ENCODE measurements at places on chromosomes 5 and 9. TPM values are rescaled to one million over a fixed set of nuclear protein-coding genes. Genes with fewer than 3 reads are reported as not detected.

Gene UNC5A
- 0.46 TPM for total RNA-seq

GRCh38 chr9:78695519-78695918, 398.6 kb downstream of the PSAT1 start:
- H3K36me3 ChIP-seq = no peaks in the 10 kb centered on the region
- H3K4me3 ChIP-seq = no peak overlapping the region
- no peak for DNase-seq
- no peaks in the 10 kb centered on the region for H3K27me3 ChIP-seq
- H3K4me1 ChIP-seq = no peaks in the 10 kb centered on the region

DNA sequence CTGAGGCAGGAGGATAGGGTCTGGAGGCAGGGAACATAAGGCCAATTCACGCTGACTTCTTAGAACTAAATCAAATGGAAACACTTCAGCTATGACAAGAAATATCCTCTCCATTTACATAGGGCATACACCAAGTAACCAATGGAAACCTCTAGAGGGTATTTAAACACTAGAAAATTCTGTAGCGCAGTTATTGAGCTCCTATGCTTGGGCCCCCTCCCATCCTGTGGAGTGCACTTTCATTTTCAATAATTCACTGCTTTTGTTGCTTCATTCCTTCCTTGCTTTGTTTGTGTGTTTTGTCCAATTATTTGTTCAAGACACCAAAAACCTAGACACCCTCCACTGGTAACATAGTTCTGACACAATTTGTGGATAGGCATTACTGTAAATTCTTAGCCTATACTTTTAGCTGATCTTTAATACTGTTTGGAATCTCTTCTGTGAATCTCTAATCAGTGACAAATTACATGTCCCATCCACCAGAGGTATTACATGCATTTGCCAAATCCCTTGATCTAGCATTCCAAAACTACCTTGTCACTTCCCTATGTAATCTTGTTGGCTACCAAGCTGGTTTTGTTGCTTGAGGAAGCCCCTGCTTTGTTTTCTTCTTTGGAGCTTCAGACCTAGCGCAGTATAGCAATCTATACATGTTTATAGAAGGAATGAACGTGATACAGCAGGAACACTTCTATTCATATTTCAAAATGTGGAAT, 61.6 kb downstream of the ST8SIA4 start:
- H3K27ac ChIP-seq = no peak overlapping the region
- DNase-seq = no peak
- H3K4me3 ChIP-seq = no peak overlapping the region
- no peaks in the 10 kb centered on the region for H3K27me3 ChIP-seq
- no peaks in the 10 kb centered on the region for H3K36me3 ChIP-seq
- peaks cover 29% of the 10 kb centered on the region for H3K4me1 ChIP-seq

DNA sequence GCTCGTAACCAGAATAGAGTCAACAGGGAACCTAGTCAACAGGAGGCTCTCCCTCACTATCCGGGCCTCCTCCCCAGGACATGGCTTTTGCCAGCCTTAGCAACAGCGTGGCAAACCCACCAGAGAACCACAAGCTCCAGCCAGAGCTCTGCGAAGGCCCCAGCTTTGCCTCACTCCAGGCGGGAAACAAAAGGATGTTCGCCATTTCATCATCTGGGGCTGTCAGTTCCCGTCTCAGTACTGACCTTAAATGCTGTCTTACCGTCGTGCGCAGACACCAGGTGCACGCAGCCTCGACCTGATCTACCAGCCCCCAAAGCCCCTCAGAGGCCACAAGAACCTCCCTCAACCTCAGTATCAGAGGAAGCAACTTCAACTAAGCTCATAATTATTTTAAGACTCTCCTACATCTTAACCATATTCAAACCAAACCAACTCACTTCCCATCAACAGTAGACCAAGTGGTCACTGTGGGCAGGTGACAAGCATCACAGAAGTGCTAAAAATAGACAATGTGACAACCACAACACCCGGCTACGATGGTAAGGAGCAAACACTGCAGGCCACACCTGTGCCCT, 71.4 kb downstream of the SEMA4D start:
- no peak overlapping the region for H3K27ac ChIP-seq
- DNase-seq = no peak
- no peaks in the 10 kb centered on the region for H3K27me3 ChIP-seq
- peaks cover 6% of the 10 kb centered on the region for H3K4me1 ChIP-seq
- no peak overlapping the region for H3K4me3 ChIP-seq

GRCh38 chr5:14397717-14398116, 183.9 kb upstream of the OTULINL start:
- DNase-seq = no peak
- H3K4me1 ChIP-seq = no peaks in the 10 kb centered on the region
- H3K4me3 ChIP-seq = no peak overlapping the region
- no peak overlapping the region for H3K27ac ChIP-seq

Gene SPINK13
- not detected for total RNA-seq

DNA sequence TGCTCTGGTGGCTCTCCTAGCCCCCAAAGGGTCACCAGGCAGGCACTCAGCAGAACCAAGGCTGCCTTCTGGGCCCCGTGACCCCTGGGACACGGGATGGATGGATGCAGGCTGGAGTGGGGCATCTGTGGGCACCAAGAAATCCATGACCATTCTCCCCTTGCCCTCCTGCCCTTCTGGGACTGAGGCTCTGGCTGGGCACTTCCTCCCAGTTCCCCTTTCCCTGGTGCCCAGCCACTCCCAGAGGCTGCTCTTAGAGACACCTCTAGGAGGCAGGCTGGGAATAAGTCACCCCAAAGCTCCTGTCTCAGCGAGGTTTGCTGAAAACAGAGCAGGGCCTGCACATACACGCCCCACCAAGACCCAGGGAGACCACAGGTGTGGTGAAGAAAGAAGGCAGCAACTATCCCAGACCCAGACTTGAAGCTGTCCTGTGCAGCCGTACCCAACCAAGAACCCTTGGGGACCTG, 943 bp downstream of the STING1 start:
- peak overlapping the region; percentile 99 for H3K27ac ChIP-seq
- H3K4me3 ChIP-seq = peak overlapping the region; percentile 78
- peaks cover 53% of the 10 kb centered on the region for H3K4me1 ChIP-seq
- H3K36me3 ChIP-seq = peaks cover 22% of the 10 kb centered on the region
- DNase-seq = peak; percentile 73

DNA sequence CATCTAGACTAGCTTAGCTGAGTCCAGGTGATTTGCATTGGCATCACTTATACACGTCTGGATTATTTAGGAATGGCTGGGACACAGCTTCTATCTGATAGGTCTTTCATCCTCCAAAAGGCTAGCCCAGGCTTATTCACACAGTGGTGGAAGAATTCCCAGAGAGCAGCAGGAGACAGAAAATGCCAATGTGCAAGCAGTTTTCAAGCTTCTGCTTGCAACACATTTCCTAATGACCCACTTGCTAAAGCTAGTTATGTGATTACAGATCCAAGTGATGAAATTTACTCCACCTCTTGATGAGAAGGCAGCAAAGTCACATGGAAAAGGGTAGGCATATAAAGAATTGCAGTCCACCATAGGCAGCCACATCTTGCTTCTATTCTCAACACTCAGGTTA, 44.2 kb upstream of the MAST4 start:
- H3K36me3 ChIP-seq = no peaks in the 10 kb centered on the region
- H3K4me3 ChIP-seq = no peak overlapping the region
- peaks cover 13% of the 10 kb centered on the region for H3K4me1 ChIP-seq
- no peaks in the 10 kb centered on the region for H3K27me3 ChIP-seq

GRCh38 chr9:38022203-38022895, 46.7 kb downstream of the SHB start:
- peak overlapping the region; percentile 55 for H3K27ac ChIP-seq
- no peak for DNase-seq
- H3K27me3 ChIP-seq = no peaks in the 10 kb centered on the region
- peaks cover 83% of the 10 kb centered on the region for H3K4me1 ChIP-seq
- H3K4me3 ChIP-seq = no peak overlapping the region

- H3K27ac ChIP-seq = no peak overlapping the region
- no peak overlapping the region for H3K4me3 ChIP-seq
- no peaks in the 10 kb centered on the region for H3K4me1 ChIP-seq
- no peaks in the 10 kb centered on the region for H3K27me3 ChIP-seq
- H3K36me3 ChIP-seq = no peaks in the 10 kb centered on the region
These were observed 221.6 kb upstream of the SLC30A5 start for GRCh38 chr5:68872088-68872839.

Gene IL4
- not detected for total RNA-seq

DNA sequence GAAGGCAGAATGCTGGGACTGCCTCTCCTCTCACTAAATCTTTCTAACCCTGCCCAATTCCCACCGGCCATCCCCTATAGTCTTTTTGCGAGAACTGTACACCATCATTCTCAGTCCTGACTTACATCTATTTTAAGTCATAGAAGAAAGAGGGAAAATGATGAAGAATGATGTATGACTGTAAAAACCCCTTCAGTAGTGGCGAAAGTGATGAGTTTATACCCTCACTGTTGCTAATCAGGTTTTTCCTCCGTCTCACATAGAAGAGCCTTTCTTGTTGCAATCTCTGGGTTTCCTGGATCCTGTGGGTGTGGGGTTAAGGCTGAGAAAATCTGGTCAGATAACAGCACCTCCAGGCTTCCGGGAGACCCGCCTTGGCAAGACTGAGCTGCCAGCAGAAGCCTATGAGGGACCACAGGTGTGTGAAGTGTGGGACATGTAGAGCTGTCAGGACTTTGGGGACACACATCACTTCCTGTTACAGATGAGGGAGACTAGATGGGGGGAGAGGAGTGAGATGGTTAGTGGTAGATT, 147.1 kb upstream of the SLC12A2 start:
- H3K36me3 ChIP-seq = no peaks in the 10 kb centered on the region
- peak overlapping the region; percentile 8 for H3K27ac ChIP-seq
- H3K27me3 ChIP-seq = no peaks in the 10 kb centered on the region
- H3K4me1 ChIP-seq = no peaks in the 10 kb centered on the region
- no peak overlapping the region for H3K4me3 ChIP-seq

Gene C1QTNF3
- total RNA-seq = 4.5 TPM

Gene CDH6
- 9.4 TPM for total RNA-seq

Gene IFNE
- total RNA-seq = not detected

Gene CDKN2A
- 5.1 TPM for total RNA-seq

Gene FGD3
- total RNA-seq = 21.6 TPM

Gene IDNK
- total RNA-seq = 6.2 TPM

GRCh38 chr9:14366076-14366475, 52.1 kb upstream of the NFIB start:
- H3K36me3 ChIP-seq = no peaks in the 10 kb centered on the region
- peak overlapping the region; percentile 37 for H3K27ac ChIP-seq
- H3K4me1 ChIP-seq = peaks cover 7% of the 10 kb centered on the region
- no peak overlapping the region for H3K4me3 ChIP-seq

Gene TTC16
- total RNA-seq = 0.41 TPM

GRCh38 chr5:132019857-132020555, 8.5 kb upstream of the ACSL6 start:
- no peak overlapping the region for H3K27ac ChIP-seq
- DNase-seq = no peak
- no peaks in the 10 kb centered on the region for H3K36me3 ChIP-seq
- no peaks in the 10 kb centered on the region for H3K4me1 ChIP-seq
- H3K4me3 ChIP-seq = no peak overlapping the region

GRCh38 chr5:43649256-43649655, 46.3 kb downstream of the NNT start:
- H3K4me3 ChIP-seq = no peak overlapping the region
- H3K27me3 ChIP-seq = no peaks in the 10 kb centered on the region
- H3K4me1 ChIP-seq = no peaks in the 10 kb centered on the region
- no peak overlapping the region for H3K27ac ChIP-seq
- H3K36me3 ChIP-seq = peaks cover 98% of the 10 kb centered on the region

DNA sequence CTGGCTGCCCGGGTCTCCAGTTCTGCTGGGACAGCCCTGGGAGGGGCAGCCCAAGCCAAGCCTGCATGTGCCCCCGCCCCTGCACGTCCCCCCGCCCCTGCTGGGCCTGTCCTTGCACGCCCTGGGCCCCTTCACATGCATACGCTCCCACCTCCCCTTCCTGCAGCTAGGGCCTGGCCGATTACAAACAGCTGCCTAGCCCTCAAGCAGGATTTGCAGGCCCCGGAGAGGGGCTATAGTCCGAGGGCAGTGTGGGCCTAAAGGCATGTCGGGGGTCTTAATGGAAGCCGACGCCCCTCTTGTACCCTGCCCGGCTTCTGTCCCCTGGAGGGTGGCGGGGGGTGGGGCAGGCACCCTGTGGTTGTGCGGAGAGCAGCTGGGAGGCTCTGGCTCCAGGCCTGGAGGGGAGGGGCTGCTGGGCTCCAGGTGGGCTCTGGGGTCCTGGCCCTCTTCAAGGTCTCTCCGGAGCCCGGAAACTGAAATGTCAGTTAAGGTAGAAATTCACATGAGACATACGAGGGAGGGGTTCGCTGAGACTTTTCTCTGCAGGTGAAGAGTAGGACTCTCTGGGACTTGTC, 16.9 kb downstream of the COL5A1 start:
- no peak overlapping the region for H3K4me3 ChIP-seq
- peaks cover 11% of the 10 kb centered on the region for H3K4me1 ChIP-seq
- H3K36me3 ChIP-seq = no peaks in the 10 kb centered on the region
- H3K27me3 ChIP-seq = no peaks in the 10 kb centered on the region
- peak; percentile 57 for DNase-seq

- H3K4me1 ChIP-seq = no peaks in the 10 kb centered on the region
- no peak overlapping the region for H3K4me3 ChIP-seq
- H3K27me3 ChIP-seq = no peaks in the 10 kb centered on the region
- H3K36me3 ChIP-seq = no peaks in the 10 kb centered on the region
- no peak for DNase-seq
- no peak overlapping the region for H3K27ac ChIP-seq
These were observed 206.0 kb upstream of the DMRTA1 start for GRCh38 chr9:22240619-22241018.

GRCh38 chr5:3845230-3845629, 249.6 kb downstream of the IRX1 start:
- no peak for DNase-seq
- no peak overlapping the region for H3K4me3 ChIP-seq
- no peaks in the 10 kb centered on the region for H3K4me1 ChIP-seq
- no peak overlapping the region for H3K27ac ChIP-seq
- no peaks in the 10 kb centered on the region for H3K36me3 ChIP-seq

GRCh38 chr5:139744471-139745131, 51.0 kb upstream of the PSD2 start:
- no peaks in the 10 kb centered on the region for H3K36me3 ChIP-seq
- H3K4me1 ChIP-seq = peaks cover 22% of the 10 kb centered on the region
- peaks cover 21% of the 10 kb centered on the region for H3K27me3 ChIP-seq
- H3K4me3 ChIP-seq = no peak overlapping the region

GRCh38 chr5:67643536-67643935, 446.9 kb upstream of the CD180 start:
- no peak overlapping the region for H3K27ac ChIP-seq
- H3K27me3 ChIP-seq = no peaks in the 10 kb centered on the region
- DNase-seq = no peak
- H3K4me3 ChIP-seq = no peak overlapping the region
- no peaks in the 10 kb centered on the region for H3K36me3 ChIP-seq

GRCh38 chr9:93560991-93561390, 15.4 kb upstream of the PHF2 start:
- no peak overlapping the region for H3K27ac ChIP-seq
- H3K36me3 ChIP-seq = peaks cover 94% of the 10 kb centered on the region
- no peaks in the 10 kb centered on the region for H3K4me1 ChIP-seq
- H3K27me3 ChIP-seq = no peaks in the 10 kb centered on the region
- no peak overlapping the region for H3K4me3 ChIP-seq
- no peak for DNase-seq
